ENCODE measurements at places on chromosomes 4 and X.

DNA sequence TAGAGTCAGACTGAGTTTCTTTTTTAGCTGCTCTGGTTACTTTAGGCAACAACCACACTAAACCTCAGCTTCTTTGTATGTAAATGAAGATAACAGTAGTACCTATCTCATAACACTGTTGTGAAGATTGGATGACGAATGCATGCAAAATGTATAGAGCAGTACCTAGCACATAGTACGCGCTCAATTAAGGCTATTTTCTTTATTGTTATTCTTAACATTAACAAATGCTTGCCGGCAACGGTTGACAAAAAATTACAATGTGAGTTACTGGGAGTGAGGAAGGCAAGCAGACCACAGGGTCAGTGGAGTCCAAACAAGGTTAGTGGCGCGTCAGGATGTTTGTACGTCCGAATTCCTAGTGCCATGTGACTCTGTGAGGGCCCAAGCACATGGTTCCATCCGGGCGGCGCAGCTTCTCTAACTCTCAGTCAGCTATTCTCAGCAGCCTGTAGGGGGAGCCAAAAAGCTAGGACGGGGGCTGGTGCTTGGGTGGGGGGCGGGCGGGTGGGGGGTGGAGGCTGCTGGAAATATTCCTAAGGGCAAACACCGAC lies 821 bp upstream of the NALF2 start:
- DNase-seq, result no peak

GRCh38 chr4:953574-953915 lies 19.8 kb downstream of the DGKQ start:
- DNase-seq, result no peak

DNA sequence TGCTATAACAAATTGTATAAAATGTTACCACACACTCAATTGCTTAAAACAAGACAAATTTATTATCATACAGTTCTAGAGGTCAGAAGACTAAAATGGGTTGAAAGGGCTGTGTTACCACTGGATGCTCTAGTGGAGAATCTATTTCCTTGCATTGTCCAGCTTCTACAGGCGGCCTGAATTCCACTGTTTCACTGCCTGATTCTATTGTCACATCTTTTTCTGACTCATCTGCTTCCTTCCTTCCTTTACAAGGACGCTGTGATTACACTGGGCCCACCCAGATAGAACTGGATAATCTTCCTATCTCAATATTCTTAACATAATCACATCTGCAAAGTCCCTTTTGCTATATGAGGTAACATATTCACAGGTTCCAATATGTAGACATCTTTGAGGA lies 19.4 kb upstream of the ARMCX1 start:
- no peak for DNase-seq

GRCh38 chr4:91502365-91502764 lies 801.4 kb upstream of the GRID2 start:
- DNase-seq, result peak; percentile 61

GRCh38 chrX:20221902-20222301 lies 44.8 kb downstream of the RPS6KA3 start:
- peak; percentile 64 for DNase-seq

- no peak for DNase-seq
Observed at GRCh38 chrX:87895421-87895820, 377.8 kb downstream of the KLHL4 start.

- no peak for DNase-seq
Observed at GRCh38 chr4:56817840-56818491, 3.5 kb downstream of the SPINK2 start.

- no peak for DNase-seq
Observed at GRCh38 chr4:87079967-87080366, 140.5 kb downstream of the KLHL8 start.

DNA sequence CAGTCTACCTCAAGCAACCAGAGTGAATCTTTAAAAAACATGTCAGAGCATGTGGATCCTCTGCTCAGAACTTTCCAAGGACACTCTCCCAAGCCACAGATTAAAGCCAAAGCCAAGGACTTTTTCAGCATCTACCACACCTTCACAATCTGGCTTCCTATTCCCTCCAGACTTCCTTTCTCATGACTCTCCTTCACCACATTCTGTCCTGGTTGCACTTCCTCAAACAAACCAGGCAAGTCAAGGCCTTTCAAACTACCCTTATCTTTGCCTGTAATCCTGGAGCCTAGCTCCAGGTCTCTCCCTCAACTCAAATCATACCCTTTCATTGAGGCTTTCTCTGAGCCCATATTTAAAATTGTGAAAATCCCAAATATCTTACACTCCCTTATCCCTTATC lies 191.6 kb upstream of the GALNTL6 start:
- no peak for DNase-seq

- no peak for DNase-seq
Observed at GRCh38 chr4:77251751-77252150, 94.7 kb downstream of the CCNG2 start.

- DNase-seq, result no peak
Observed at GRCh38 chr4:102326951-102327350, 18.3 kb downstream of the SLC39A8 start.

DNA sequence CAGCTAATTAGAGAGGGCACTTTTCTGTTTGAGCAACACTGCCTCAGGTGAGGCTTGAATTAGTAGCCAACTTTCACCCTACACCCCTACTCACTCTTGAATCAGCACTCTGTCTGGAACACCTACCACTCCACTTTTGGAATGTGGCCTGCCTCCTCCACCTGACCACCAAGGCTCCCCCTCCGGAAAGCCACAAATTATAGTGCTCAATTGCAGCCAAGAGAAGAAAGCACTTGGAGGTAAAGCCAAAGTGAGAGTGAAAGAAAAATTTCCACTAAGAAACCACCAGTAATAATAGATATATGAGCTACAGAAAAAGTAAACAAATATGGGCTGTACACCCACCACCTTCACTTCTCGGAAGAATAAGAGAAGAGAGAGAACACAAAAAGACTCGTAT lies 41.1 kb downstream of the PPP3CA start:
- no peak for DNase-seq

DNA sequence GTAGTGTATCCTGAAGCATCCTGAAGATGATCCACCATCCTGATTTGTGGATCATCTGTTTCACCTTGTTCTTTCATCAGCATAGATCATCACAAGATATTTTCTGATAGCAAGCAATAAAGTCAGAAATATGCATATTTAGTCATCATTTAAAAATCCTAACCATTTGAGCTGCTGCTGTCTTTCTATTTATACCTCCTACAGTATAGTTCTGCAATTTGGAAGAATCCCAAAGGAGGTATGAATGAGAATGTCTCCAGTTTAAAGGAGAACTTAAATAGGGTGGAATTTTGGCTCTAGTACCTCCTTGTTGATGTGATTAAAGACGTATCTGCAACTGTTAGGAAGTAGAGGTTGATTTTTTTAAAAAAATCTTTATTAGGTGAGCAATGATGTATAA lies 7.6 kb downstream of the SLC25A14 start:
- no peak for DNase-seq

GRCh38 chrX:106341823-106342222 lies 173.7 kb downstream of the PWWP3B start:
- DNase-seq, result no peak

DNA sequence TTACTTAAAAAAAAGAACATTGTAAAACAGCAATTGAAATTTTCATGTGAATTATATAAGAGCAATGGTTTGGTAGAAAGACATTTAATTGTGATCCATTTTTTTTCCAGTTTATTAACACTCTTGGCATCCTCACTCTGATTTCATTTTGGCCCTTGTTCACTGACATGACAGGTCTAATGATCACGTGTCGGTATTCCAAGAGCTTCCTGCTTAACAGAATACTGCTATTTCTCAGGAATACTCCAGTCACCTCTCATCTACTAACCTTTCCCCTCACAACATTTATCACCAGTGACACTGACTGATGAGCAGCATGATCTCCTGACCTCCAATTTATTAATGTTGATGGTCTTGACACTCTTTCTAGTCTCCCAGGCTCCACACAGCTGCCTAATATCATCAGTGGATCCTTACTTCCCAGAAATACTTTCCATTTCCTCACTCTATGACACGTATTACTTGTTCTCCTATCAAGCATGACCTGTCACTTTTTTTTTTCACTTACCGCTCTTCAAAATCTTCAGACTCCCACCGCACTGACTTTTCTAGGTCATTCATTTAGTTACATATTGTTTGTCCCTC lies 847.8 kb upstream of the SLIT2 start:
- no peak for DNase-seq

DNA sequence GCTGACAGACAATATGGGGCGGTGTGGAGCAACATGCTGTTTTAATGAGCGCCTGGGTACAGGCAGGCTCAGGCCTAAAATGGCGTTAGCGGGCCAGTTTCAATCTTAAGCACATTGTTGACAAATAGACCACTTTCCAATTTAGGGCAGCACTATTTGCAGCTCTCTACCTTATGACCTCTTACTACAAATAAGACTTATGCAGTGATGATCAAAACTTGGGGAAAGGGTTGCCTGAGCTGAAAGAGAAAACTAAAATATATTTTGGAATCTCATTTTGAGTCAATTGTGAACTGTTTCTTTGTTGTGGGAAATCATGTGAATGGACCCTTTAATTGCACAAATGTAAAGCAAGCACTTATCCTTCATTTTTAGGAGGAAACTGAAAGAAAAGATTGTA lies 25.5 kb upstream of the GPAT3 start:
- no peak for DNase-seq

- DNase-seq, result peak; percentile 81
Observed at GRCh38 chr4:7103607-7104365, 35.9 kb upstream of the GRPEL1 start.

DNA sequence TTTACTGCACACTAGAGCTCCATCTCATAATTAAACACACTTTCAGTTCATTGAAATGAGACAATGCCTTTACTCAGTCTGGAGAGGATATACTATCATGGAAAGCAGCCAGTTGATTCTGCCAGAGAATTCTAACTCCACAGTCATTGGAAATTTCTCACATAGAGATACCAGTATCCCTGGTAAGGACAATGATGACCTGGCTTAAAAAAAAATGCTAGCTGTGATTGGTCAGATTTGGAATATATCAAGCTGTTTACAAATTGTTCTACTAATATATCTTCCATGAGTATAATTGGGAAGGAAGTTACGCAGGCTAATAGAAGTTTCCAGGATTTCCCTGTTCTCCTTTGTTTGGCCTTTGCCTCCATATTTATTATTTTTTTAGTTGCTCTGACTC lies 34.5 kb upstream of the TLL1 start:
- no peak for DNase-seq

DNA sequence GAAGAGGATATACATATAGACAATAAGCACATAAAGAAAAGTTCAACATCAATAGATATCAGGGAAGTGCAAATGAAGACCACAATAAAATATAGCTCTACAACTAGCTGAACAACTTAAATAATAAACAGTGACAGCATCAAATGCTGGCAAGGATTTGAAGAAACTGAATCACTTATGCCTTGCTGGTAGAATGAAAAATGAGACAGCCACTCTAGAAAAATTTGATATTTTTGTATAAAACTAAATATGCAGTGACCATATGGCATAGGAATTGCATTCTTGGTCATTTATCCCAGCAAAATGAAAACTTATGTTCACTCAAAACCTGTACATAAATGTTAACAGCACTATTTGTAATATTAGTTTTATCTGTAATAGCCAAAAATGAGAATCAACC lies 1102.0 kb downstream of the C4orf33 start:
- no peak for DNase-seq

GRCh38 chr4:8188085-8188484 lies 11.0 kb upstream of the SH3TC1 start:
- no peak for DNase-seq

GRCh38 chrX:43655151-43656004 lies 721 bp upstream of the MAOA start:
- peak; percentile 49 for DNase-seq

DNA sequence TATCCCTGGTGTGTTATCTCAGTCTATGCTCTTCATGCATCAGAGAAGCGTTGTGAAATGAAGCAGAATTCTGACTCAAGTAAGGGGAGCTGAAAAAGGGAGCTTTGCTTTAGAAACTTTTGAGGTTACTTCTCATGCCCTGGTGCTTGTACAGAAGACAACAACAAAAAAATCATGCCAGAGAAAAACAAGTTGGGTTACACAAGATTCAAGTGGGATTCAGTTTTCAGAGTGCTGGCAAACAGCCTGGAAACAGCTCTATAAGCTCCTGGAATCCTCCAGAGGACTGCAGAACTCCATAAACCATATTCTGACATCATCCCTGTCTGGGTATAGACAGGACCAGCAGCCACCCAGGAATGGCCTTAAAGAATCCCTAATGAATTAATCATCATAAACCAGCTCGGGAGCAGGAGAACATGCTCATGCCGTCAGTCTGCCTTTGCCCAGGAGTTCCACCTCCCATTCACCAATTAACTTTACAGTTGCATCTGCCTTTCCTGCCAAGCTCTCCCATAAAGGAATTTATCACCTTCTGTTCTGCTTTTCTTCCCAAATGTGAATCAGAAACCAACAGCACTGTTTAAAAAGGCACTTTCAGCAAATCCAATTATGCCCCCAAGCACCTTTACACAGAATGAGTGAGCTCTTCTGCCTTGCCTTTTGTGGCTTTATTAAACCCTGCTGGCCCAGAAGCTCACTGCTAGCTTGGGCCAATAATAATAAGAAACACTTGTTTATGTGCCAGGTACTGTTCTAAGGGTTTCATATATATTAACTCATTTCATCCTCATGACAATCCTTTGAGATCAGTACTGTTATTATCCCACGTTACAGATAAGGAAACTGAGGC lies 54.5 kb upstream of the FBXW7 start:
- DNase-seq, result no peak

DNA sequence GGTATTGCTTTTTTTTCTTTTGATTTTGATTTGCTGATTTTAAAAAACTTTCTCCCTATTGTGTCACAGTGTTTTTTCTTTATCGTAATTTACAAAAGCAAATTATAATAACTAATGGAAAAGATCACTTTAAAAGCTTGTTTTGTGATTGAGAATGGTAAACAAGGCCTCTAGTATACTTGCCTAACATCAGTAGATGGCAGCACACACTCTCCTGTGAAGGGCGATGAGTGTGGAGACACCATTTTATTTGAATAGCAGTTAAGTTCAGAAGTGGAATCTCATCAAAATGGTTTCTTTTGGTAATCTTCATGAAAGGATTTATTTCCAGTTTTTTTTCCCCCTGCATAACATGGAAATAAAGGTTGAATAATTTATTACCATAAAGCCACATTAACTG lies 72.3 kb downstream of the PAK3 start:
- DNase-seq, result peak; percentile 27

DNA sequence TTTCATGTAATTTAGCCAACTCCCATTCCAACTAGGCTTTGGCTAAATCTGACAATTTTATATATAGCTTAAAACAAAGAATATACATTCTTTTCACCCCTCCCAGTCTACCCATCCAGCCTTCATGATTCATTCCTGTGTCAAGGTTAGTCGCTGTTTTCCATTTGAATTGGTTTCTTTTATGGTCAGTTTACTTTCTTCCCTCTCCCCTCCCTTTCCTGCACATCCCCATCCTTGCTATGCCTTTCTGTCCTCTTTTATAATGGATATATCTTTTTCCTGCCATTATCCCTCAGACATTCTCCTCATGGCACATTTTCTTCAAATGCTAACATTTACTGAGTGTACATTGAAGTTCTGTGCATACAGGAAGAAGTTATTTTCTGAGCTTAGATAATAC lies 4.7 kb downstream of the ZXDB start:
- DNase-seq, result no peak

Measured in HT-29 (cell line).